Cardiac septum (tissue), 1 donor: ENCODE measurements at places on chromosomes 3 and 15. TPM values are rescaled to one million over a fixed set of nuclear protein-coding genes. Genes with fewer than 3 reads are reported as not detected.

The ADAMTS7 gene
- 17.8 TPM for total RNA-seq

The LMAN1L gene
- 7.9 TPM for total RNA-seq

DNA sequence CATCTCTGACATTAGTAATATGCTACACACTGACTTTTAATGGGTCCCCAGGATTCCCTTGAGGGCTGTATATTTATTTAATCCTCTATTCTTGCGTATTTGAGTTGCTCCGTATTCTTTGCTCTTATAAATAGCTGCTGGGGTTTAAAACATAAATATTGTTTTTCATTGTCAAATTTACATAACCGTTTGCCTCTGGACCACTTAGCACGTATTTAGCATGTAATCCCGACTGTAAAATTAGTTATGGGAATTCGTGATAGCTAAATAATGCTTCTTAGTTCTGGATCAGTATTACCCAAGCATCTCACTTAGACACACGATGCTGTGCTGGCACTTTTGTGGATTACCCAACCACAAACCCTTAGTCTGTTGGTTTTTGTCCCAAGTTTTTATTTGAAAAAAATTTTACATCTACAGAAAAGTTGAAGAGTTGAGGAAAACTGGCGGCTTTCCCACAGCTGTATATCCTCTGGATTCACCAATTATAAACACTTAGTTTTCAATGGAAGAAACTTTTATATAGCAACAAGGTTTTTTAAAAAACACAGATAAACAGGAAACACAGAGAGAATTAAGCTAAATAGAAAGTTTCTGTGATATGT lies 296.8 kb upstream of the TPM1 start:
- DNase-seq = no peak

DNA sequence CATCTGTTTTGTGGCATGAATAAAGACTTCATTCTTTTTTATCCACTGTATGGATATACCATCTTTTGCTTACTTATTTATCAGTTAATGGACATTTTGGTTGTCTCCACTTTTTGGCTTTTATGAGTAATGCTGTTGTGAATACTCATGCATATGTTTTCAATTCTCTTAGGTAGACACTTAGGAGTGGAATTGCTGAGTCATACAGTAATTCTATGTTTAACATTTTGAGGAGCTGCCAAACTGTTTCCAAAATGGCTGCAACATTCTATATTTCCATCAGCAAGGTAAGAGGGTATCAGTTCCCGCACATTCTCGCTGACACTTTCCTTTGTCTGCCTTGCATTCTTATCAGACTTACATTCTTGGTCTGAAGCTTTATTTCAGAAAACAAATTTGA lies 191.1 kb downstream of the WNT5A start:
- DNase-seq = no peak

DNA sequence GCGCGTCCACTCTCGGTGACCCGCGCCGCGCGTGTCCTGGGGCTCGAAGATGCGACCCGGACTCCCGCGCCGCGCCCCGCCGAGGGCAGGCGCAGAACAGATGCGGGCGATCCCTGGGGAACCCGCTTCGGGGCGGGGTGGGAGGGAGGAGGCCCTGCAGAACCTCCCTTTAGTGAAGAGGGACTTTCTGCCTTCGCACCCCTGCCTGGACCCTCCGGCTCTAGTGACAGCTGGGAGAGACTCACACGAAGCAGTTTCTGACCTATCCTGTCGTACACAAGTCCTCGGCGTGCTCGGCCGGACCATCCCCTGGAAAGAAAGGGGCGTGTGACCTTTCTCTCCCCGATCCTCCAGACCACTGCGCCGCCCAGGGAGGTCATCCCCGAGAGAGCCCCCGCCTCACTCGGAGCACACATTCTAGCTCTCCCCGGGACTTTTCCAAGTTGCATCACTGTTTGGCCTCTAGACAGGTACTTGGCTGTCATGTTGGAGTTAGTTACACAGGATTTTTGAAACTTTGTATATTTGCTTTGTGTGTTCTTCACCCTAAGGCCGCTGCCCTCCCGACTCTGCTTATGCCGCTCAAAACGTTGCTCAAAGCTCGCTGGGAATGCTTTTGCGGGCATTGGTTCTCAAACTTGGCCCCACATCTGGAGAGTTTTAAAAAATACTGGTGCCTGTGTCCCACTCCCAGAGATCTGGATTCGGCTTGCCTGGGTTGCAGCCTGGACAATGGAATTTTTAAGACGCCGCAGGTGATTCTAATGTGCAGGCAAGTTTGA lies 582 bp downstream of the CGNL1 start:
- DNase-seq = no peak

DNA sequence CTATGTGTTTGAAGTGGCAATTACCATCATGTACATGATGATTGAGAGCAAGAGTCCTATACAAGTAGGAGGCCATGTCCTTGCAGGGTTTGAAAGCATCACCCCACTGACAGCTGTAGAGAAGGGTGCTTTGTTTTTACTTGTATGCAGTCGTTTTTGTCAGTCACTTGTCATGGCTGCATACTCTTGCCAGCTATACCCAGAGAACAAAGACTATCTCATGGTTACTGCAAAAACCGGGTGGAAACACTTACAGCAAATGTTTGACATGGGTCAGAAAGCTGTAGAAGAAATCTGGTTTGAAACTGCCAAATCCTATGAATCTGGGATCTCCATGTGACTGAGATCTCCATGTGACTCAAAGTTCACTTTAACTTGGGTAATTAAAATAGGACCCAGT lies 6.9 kb upstream of the PSMA4 start:
- no peak for DNase-seq

DNA sequence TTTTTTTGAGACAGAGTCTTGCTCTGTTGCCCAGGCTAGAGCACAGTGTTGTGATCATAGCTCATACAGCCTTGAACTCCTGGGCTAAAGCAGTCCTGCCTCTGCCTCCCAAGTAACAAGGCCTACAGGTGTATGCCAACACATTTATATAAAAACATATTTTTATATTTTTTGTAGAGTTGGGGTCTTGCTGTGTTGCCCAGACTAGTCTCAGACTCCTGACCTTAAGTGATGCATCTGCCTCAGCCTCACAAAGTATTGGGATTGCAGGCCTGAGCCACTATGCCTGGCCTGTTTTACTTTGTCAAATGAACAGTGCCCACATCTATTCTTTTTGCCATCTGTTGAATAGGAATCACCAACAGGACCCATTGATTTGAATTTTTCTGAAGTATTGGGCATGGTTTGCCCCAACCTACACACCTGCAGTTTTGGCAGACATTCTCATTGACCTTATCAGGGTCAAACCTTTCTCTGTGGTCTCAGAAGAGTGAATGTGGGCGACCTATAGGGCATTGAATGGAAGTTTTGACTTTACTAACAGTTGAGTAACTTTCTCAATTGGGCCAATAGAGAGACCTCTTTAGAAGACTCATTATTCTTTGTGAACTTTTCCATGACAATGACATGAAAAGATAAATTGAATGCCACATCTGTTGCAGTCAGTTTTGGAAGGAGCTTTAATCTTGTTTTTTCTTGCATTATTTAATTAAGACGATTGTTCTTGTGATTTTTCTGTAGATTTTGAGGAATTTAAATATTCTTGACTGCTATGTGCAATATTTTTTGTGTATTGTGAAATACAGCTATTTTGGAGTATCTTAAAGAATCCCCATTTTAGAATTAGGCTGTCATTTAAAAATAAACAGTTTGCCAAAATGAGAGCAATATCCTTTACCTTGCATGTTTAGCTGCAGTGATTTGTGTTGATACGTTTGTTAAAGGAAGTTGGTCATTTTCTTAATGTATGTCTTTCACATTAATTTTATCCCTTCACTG lies 2.7 kb downstream of the IREB2 start:
- no peak for DNase-seq
